ENCODE measurements at places on chromosomes 13 and 19.
A peak's percentile ranks its signal among the peaks of the same experiment; 100 is the strongest.

DNA sequence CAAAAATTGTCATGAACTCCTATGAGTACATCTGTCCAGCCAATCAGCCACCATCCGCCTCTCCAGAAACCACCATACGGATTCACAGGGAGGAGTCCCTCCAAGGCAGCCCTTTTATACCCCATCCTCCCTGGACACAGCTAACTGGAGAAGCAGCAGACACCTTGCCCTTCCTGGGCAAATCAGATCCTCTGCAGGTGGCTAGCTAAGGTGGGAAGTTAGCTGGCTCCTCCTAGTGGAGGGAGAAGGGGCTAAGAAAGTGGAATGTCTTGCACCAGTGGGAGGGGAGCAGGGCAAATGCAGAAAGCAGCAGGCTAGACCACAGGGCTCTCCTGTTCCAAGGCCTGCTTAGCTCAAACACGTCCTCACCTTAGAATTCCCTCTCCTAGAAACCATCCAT is 46.2 kb upstream of the UQCRFS1 start:
- no peak for DNase-seq

DNA sequence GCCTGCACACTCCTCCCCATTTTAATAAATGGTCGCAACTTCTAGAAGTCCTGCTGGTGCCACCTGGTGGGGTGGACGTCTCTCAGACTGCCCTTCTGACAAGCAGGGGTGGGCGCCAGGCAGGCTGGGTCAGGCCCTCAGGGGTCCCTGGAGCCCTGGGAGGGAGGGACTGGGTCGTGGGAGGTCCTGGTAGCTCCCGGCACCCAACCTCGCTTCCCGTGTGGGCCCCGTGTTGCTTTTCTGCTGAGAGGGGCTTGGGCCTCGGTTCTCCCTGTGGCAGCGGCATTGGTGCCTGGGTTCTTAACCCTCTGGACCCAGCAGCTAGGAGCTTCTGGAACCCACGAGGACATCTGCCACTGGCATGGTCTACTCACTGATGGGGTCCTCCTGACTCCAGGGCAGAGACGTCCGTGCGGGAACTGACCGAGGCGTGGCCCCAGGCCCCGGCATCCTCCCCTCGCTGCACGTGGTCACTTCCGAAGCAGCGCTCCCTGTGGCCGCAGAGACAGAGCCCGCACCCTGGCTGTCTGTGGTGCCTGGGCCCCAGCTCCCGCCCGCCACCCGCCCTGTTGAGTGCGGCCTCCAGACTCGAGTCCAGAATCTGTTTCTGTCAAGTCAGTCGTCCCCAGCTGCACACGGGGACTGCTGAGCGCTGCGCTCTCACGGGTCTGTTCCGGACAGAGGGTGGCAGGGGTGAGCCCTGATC is 6.0 kb upstream of the TMPRSS9 start:
- DNase-seq = no peak

- no peak for DNase-seq
These were observed 47.0 kb upstream of the PNMA8B start for GRCh38 chr19:46542428-46543230.

GRCh38 chr19:51493776-51494175 is 7.8 kb downstream of the SIGLEC12 start:
- no peak for DNase-seq

GRCh38 chr19:13012690-13013608 is 17.7 kb downstream of the NFIX start:
- DNase-seq = peak; percentile 58

Measured in GM12892 (cell line).